ENCODE measurements at places on chromosomes 5 and 9. TPM values are rescaled to one million over a fixed set of nuclear protein-coding genes. Genes with fewer than 3 reads are reported as not detected.

- no peaks in the 10 kb centered on the region for H3K27me3 ChIP-seq
- DNase-seq = no peak
- H3K4me3 ChIP-seq = no peak overlapping the region
- H3K27ac ChIP-seq = no peak overlapping the region
- no peaks in the 10 kb centered on the region for H3K36me3 ChIP-seq
These were observed 111.0 kb upstream of the VCAN start for GRCh38 chr5:83360573-83360972.

GRCh38 chr5:59893429-59894227 lies at the start of gene PDE4D:
Gene PDE4D, minus strand, starts transcription at chr5:59893726.
- no peak within 1 kb of the TSS for H3K27ac ChIP-seq
- H3K27me3 ChIP-seq = peaks cover 19% of the 10 kb centered on the region
- no peaks in the 10 kb centered on the region for H3K36me3 ChIP-seq
- no peak within 1 kb of the TSS for H3K4me3 ChIP-seq
- peaks cover 19% of the 10 kb centered on the region for H3K4me1 ChIP-seq
- DNase-seq = peak; percentile 67

DNA sequence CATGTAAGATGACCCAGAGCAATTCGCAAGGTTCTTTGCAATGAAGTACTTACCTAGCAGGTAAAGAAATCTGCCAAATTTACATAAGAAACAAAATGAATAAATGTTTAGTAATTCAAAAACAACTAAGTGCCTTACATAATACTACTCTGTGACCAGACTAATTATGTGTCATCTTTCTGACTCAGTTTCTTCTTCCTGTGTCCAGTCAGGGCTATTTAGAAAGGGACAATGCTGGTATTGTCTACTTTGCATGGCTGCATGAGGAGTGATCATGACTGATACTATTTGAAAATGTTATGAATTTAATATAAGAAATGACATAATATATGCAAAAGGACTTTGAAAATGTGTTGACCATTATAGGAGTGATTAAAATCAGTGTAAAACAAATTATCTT lies 210.0 kb downstream of the TMEM161B start:
- no peaks in the 10 kb centered on the region for H3K4me1 ChIP-seq
- DNase-seq = no peak
- no peak overlapping the region for H3K4me3 ChIP-seq
- no peaks in the 10 kb centered on the region for H3K36me3 ChIP-seq
- H3K27ac ChIP-seq = no peak overlapping the region

DNA sequence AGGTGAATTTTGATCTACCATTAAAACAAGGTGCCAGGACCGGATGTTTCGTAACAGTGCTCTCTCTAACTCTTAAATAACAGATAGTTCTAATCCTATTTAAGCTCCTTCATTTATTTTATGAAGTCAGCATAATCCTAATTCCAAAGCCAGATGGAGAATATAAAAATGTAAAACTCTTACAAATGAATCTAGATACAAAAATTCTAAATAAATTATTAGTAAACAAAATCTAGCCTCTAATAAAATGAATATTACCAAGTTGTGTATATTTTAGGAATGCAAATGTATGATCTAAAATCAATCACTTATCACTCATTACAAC lies 32.4 kb upstream of the IL33 start:
- no peak overlapping the region for H3K27ac ChIP-seq
- no peak overlapping the region for H3K4me3 ChIP-seq
- no peak for DNase-seq
- H3K36me3 ChIP-seq = no peaks in the 10 kb centered on the region
- H3K4me1 ChIP-seq = peaks cover 9% of the 10 kb centered on the region

- no peaks in the 10 kb centered on the region for H3K4me1 ChIP-seq
- H3K36me3 ChIP-seq = no peaks in the 10 kb centered on the region
- DNase-seq = no peak
- H3K4me3 ChIP-seq = no peak overlapping the region
- no peaks in the 10 kb centered on the region for H3K27me3 ChIP-seq
These were observed 61.7 kb downstream of the SLC38A9 start for GRCh38 chr5:55650386-55650785.

DNA sequence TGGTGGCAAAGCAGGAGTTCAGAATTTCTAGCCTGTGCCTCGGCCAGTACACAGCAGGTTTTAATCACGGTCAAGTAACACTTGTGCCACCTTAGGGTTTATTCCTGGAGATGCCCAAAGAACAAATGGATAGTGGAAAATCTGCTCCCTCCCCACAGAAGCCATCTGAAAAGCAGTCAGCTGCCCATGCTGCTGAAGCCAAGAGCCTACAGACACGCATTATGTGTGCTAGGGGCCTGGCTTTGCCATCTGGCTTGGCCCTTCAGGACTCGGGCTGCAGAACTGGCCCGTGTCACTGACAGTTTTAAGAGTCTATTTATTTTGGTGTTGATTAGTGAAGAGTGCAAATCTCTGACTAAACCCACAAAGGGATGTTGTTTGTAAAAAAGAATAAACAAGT lies 11.1 kb downstream of the ARSB start:
- no peaks in the 10 kb centered on the region for H3K36me3 ChIP-seq
- H3K4me3 ChIP-seq = no peak overlapping the region
- peak overlapping the region; percentile 61 for H3K27ac ChIP-seq
- peaks cover 30% of the 10 kb centered on the region for H3K4me1 ChIP-seq
- DNase-seq = no peak

GRCh38 chr5:72587661-72588308 lies 80.6 kb upstream of the ZNF366 start:
- no peaks in the 10 kb centered on the region for H3K4me1 ChIP-seq
- no peaks in the 10 kb centered on the region for H3K36me3 ChIP-seq
- DNase-seq = no peak
- H3K27ac ChIP-seq = no peak overlapping the region
- no peak overlapping the region for H3K4me3 ChIP-seq

The C1QTNF3 gene
- 0.46 TPM for polyA plus RNA-seq

The CAMK2A gene
- polyA plus RNA-seq = 0.60 TPM
